ENCODE measurements at places on chromosomes 11 and 22.

DNA sequence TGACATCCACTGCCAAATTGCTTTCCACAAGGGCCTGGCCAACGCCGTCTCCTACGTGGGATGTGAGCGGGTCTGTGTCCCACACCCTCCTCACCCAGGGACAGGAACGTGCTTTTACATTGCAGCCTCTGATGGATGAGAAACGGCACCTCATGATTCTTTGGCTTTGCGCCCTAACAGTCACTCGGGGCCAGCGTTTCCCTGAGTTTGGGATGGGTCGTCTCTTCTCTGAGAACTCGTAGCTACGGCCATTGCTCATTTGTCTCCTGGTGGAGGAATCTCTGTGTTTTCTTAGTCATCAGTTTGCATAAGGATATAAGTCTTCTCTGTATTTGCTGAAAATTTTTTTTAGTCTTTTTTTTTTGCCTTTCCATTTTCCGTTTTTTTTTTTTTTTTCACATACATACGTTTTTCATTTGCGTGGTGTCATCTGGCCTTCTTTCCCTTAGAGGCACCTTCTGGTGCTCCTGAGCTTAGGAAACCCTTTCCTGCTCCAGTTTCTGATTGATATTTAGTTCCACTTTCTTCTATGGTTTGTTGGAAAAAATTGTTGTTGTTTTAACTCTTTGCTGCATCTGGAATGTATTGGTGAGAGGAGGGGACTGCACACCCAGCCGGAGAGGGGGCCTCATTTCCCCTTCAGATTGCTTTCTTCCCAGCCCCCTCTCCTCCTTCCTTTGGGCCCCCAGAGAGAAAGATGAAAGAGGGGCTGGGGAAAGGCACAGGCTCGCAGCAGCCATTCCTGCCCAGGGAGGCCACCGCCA lies 12.0 kb downstream of the TNNT3 start:
- DNase-seq, result peak; percentile 69

DNA sequence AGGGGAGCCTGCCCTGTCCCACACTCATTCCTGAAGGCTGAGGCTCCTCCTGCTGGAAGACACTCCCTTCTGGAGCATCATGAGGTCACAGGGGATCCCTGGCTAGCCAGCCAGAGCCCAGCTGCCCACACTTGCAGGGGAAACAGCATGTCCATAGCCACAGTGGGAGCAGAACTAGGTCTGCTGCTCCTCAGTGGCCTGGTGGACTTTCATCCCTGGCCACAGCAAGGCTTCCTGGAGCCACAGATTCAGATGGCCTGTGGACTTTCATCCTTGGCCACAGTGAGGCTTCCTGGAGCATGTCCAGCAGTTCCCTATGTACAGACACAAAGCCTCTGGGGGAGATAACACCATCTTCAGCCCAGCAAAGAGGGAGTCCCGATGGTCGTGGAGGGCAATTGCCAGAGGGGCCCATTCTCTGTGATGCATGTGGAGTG lies 5.9 kb upstream of the APOL6 start:
- no peak for DNase-seq

DNA sequence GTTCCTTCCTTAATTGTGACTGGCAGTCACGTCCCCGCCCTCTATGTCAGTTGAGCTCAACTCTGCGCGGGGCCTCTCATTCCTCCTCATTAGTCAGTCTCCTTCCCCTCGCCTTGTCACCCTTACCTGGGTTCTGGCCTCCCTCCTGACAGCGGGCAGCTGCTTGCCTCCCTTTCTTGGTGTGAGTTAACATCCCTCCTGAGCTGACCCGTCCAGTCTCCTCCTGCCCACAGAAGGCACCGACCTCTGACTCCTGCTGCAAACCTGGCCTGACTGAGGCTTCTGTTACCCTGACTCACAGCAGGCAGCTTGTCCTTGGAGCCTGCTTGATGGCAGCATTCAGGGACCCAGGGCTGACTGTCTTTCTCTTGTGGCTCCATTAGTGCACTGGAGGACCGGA lies 45.2 kb downstream of the GRIK4 start:
- DNase-seq, result no peak

DNA sequence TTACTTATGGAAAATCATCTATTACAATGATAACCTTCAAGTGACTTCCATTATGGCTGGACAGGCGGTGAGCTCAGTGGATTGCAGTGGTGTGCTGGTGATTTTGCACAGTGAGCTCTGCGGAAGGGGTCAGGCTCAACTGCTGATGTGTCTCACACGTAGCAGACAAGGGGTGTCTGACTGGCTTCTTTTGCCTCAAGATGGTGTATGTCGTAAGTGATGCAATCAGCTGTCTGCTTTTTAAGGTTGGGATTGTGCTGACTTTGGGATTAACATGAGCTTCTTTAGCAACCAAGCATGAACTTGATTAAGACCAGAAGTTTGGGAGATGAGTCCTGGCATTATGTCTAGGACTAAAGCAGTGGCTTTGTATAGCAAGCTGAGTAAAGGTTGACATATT lies 49.5 kb downstream of the POLD3 start:
- DNase-seq, result no peak

DNA sequence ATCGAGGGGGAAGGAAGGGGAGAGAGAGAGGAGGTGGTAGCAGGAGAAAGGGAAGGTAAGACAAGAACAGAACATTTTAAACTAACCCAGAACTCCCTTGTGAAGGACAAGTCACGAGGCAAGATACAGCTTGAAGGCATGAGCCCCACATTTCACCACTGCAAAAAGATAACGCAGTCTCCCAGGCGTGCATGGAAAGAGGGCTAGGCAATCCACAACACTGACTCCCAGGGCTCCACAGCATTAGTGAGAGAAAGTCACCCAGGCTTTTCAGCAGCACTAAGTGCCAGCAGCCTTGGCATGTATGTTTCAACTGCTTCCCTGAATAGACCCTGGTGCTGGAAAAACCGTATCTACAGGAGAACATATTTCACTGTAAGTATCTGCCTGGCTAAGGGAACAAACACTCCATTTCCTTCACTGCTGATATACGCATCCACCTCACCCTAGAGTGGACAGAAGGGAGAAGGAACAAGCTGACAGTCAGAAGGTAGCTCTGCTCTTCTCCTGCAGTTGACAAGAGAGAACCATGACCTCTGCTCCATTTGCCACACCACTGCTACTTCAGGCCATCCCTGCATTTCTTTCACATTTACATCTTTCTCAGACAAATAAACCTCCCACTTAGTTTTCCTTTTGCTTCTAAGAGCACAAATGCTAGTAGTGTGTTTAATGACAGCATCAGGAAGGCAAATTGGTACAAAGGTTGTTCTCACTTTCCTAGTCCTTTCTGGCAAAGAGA lies 87.9 kb downstream of the AMBRA1 start:
- DNase-seq, result no peak

- DNase-seq, result no peak
Measured at GRCh38 chr11:49221112-49221511, 12.7 kb upstream of the FOLH1 start.

DNA sequence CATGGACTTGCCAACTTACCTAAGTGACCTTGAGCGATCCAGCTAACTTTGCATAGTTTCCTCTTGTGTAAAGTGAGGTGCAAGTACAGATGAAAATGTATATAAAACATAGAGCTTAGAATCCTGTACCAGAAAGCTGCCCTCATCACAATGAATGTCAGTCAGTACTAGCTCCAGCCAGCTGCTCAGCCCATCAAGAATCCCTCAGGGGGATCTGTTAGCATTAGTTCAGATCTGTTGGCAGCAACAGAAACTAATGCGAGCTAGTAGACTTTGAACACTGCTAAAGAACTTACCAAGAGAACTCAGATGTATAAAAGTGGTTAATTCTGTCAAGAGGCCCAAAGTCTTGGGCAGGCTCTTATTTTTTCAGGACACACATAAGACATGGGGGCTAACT lies 6.3 kb upstream of the C11orf91 start:
- no peak for DNase-seq

- peak; percentile 46 for DNase-seq
Measured at GRCh38 chr22:35154937-35155387, 89.0 kb downstream of the ISX start.

DNA sequence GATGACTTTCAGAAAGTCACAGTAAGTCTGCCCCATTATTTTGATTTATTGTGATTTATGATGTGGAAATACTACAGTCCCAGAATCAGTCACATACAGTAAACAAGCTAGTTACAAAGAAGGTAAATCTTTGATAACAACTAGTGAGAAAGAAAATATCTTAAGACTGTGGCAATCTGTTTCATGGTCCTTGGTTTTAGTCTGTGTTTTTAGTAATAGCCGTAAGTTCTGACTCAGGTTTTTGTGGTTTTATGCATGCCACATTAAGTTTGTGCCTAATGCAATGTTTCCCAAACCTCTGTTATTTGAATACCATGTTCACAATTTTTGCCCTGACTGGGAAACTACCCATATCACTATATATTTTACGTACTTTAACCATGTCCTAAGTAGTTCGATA lies 6.7 kb downstream of the CEP295 start:
- no peak for DNase-seq

GRCh38 chr22:38276166-38276565 lies 3.4 kb upstream of the TMEM184B start:
- DNase-seq, result no peak

- DNase-seq, result peak; percentile 72
Measured at GRCh38 chr22:43883012-43883661, 8.7 kb downstream of the PNPLA5 start.

DNA sequence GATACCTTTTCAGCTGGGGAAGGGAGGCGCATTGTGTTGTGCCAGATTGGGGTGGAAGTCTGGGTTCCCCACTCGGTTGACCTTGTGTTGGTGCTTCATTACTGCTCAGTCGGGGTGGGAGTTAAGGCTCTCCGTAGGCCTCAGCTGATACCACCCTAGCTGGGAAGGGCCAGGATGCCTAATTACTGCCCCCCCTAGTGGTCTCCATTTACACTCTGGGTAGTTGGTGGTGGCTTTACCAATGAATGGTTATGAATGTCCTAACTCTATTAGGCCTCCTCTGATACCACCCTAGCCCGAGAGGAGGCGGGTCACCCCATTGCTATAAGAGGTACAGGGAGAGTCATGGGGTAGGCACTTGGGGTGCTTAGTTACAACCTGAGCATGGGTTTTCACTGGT lies 27.5 kb upstream of the HIKESHI start:
- no peak for DNase-seq

DNA sequence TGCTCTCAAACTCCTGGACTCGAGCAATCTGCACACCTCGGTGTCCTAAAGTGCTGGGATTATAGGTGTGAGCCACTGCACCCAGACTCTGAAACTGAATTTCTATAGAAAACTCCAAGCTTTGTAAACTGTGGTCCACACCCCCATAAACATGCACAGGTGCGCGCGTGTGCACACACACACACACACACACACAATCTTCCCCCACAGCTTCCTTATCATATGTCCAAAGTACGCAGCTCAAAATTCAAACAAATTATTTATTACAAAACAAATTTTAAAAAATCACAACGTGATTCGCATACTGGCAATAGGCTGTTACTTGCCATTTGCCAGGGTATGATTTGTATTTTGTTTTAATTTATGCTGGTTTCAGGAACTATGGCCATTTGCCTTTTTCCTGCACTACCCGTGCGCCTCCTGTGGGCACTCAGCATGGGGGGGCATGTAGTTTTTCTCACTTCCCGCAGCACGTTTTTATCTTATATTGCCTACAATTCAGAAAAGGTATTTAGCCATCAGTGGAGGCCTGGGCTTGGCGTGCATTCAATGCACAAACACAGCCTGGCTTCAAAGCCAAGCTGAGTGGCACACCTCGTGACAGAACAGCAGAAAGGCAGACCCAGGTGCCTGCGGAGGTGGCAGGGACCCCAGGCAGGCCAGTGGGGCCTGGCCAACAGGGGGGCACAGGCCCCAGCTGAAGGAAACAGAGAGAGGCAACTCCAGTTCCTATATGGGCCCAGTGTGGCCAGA lies 10.8 kb upstream of the SNX32 start:
- DNase-seq, result no peak

GRCh38 chr11:81224396-81224795 lies 1509.3 kb downstream of the FAM181B start:
- no peak for DNase-seq

DNA sequence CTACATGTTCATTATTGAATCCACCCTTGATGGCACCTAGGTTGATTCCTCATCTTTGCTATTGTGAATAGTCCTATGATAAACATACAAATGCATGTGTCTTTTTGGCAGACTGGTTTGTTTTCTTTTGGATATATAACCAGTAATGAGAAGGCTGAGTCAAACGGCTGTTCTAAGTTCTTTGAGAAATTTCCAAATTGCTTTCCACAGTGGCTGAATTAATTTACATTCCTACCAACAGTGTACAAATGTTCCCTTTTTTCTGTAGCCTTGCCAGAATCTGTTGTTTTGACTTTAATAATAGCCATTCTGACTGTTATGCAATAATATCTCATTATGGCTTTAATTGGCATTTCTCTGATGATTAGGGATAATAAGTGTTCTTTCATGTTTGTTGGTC lies 184.9 kb downstream of the CASP12 start:
- no peak for DNase-seq

- DNase-seq, result no peak
Measured at GRCh38 chr11:68778205-68778604, 26.9 kb upstream of the TESMIN start.

DNA sequence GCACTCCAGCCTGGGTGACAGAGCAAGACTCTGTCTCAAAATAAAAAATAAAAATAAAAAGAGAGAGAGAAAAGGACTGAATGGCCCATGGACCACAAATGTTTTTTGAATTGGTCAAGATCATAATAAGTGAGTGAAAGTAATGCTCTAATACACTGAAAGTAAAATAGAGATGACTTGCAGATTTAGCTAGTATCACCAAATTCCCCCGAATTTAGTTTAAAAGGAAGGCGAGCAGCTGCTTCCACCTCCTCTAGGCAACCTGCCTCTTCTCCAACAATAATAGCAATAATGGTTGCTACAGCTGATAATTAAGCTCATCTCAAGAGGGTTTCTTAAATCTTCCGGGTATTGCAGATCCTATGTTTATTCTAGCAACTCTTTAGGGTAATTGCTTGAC lies 36.8 kb downstream of the CELF1 start:
- no peak for DNase-seq

DNA sequence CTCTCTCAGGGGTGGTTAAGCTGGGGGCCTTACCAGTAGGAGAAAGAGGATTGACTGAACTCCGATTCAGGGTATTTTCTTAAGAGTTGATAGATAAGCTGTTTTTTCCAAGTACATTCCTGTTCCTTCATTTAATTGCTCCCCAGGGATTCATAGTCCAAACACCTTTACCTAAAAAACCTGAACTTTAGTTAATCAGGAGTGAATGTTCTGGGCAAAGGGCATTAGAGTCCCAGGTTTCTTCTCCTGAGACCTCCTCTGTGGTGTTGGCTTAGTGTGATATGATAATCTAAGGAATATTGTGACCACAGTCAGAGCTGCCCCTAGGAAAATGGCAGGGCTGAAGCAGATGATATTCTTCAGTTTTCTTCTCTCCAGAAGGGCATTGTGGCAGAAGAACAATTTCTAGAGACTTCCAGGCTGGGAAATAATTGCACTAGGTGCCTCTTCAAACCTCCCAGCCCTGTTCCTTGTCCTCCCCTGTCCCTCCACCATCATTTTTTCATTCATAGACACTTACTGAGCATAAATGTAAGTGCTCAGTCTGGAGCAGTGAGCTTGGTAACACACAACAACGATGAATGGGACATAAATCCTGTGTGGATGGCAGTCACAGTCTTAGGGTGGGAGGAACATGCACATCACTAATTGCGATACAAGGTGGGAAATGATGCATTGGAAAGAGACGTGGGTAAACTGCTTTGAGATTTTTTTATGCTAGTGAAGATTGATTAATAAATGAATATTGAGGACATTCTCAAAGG lies 11.5 kb upstream of the GRAMD1B start:
- DNase-seq, result no peak
